Hematopoietic multipotent progenitor cell treated with erythropoietin and hydrocortisone succinate and interleukin-3 and kit ligand, for 4 days (in vitro differentiated cells): ENCODE measurements at places on chromosomes 16 and 17.

DNA sequence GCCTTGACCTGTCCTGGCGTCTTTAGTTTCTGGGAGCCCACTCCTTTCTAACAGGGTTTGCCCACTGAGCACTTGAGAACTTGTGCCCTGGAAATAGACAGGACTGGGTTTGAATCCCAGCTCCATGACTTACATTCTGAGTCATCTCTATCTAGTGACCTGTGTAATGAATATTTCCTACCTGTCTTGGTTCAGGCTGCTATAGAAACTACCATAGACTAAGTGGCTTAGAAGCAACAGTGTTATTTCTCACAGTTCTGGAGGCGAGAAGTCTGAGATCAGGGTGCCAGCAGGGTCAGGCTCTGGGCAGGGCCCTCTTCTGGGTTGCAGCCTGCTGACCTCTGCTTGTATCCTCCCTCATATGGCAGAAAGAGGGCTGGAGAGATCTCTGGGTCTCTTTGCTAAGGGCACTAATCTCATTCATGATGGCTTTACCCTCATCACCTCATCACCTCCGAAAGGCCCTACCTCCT, 110.7 kb upstream of the DHX40 start:
- DNase-seq: no peak

- peak; percentile 60 for DNase-seq
Observed at GRCh38 chr16:82331397-82331796, 161.4 kb upstream of the MPHOSPH6 start.

DNA sequence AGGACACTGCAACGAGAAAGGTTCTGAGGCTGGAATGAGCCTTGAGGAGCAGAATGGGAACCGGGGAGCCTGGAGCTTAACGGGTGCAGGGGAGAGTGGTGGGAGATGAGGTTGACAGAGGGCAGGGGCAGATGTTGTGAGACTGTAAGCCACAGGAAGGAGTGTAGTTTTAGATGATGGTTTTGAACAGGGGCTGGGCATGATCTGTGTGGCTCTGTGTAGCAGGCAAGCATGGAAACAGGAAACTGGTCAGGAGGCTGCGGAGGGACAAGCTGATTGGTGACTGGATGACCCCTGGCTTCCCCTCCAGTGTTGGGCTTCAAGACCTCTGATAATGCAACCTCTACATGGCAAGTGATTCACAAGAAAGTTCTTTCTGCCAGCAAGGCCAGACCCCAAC, 1.4 kb upstream of the CNGB1 start:
- DNase-seq: peak; percentile 57

GRCh38 chr17:13099089-13099735, 81.4 kb upstream of the ELAC2 start:
- no peak for DNase-seq

- no peak for DNase-seq
Observed at GRCh38 chr16:9392956-9393355, 301.5 kb downstream of the HAPSTR1 start.

- DNase-seq: no peak
Observed at GRCh38 chr16:83854420-83854819, 44.5 kb upstream of the MLYCD start.

DNA sequence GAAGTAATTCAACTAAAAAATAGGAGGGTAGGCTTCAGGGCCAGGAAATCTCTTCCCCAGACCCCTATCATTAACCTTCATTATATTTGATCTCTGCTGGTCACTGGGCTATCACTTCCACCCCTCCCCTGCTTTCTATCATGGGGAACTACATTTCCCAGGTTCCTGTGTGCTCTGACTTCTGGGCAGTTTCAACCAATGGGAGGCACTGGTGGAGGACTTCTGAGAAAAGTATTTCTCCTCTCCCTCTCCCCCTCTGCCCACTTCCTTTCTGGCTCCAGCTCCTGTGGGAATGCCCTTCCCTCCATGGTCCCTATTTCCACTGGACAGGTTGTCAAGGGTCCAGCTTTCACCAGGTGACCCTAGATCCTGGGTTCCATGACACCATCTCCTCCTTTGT, 364.4 kb downstream of the C16orf95 start:
- no peak for DNase-seq

DNA sequence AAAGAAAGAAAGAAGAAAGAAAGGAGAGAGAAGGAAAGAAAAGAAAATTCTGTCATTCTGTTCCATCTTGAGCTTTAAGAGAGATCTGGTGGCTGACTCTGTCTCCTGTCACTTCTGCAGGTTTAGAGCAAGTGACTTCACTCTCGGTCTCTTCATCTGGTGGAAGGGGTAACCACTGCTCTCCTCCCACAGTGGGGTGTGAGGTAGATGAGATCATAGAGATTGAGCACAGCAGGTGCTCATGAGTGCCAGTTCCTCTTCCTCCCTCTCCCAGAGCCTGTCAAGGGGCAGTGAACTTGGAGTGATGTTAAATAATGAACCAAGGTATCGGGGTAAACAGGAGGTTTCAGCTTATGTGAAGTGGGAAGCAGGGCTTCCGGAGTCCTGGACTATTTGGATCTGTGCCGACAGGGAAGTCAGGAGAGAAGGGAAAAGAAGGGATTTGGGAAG, 47.7 kb downstream of the BEAN1 start:
- DNase-seq: peak; percentile 49
